ENCODE measurements at places on chromosomes 2 and 18.
A peak's percentile ranks its signal among the peaks of the same experiment; 100 is the strongest.

GRCh38 chr2:23636426-23636825, 251.4 kb downstream of the KLHL29 start:
- peak; percentile 11 for DNase-seq

GRCh38 chr2:106233350-106233706, 39.2 kb upstream of the UXS1 start:
- DNase-seq = no peak

DNA sequence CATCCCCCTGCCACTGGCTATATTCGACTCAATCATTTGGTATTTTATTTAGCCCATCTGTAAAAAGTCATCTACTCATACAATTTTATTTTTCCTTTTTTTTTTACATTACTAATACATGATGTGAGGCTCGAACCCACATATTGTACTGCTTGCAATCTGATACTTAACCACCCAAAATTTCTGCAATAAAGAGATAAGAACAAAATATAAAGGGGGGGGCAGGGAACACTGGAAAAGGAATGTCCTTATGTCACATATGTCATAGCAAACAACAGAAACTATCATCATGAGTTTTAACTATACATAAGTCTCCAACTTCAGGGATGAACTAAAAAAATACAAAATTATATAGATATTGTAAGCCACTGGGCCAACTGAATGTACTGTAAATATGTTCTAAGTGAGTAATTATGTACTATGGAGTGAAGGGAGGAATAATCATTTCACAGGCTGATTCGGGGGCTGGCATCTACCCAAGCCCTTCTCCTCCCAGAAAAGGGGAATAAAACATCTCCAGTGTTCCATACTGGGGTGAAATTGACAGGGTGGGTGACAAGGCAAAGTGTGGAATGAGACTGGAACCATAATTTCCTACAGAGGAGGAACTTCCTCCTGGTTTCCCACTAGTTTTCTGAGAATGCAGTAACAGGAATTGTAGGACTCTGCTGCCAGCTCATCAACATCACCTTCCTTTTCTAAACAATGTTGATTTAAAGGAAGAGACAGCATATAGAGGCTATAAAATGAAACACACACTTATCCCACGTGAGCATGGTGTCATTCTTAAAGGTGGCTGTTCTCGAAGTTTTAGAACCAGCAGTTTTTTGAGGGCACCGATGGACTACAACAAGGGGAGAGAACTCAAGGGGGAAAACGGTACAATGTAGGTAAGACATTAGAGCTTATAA, 79.5 kb downstream of the FARSB start:
- DNase-seq = no peak

- no peak for DNase-seq
Observed at GRCh38 chr2:47005687-47006086, 90.1 kb upstream of the MCFD2 start.

DNA sequence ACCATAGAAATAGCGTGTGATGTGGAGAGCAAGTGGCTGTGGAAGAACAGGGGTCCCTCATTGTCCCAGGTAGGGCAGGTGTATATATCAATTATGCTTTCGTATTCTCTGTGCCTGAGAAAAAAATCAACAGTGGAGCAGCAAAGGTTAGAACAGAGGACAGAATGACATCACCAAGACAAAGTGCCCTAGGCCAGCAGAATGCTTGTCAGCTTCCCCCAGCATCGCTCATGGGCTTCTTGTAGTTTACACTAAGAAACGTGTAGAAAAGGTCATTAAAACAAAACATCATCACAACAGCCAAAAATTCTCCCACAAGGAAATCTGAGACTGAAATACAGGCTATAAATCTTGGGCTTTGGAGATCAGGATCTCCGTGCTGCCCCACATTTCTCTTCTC, 288.0 kb downstream of the TDRD15 start:
- no peak for DNase-seq

GRCh38 chr2:178473931-178474330, 4.5 kb downstream of the FKBP7 start:
- DNase-seq = no peak

- DNase-seq = no peak
Observed at GRCh38 chr2:174286172-174286571, 37.8 kb upstream of the OLA1 start.
